Amniotic stem cell (primary cell): ENCODE measurements at places on chromosomes 16 and 17.

GRCh38 chr17:67063141-67063540 is 18.8 kb downstream of the CACNG1 start:
- DNase-seq: no peak

GRCh38 chr16:4182581-4183236 is 59.2 kb downstream of the SRL start:
- no peak for DNase-seq

GRCh38 chr17:9509236-9509816 is 66.3 kb downstream of the STX8 start:
- no peak for DNase-seq

DNA sequence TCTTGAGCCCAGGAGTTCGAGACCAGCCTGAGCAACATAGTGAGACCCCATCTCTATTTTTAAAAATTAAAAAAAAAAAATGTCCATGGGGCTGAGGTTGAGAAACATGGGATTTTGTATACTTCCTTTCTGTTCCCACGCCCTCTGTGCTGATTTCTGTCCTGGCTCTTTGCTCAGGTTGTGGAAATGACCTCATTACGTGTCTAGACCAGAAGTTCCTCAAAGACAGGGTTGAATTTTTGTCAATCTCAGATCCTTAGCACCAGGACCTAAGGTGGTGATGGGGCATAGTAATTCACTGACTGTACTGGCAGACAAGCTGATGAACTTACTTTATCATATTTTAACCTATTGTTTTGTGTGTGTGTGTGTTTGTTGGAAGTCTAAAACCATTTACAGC is 11.2 kb upstream of the HNF1B start:
- DNase-seq: no peak

DNA sequence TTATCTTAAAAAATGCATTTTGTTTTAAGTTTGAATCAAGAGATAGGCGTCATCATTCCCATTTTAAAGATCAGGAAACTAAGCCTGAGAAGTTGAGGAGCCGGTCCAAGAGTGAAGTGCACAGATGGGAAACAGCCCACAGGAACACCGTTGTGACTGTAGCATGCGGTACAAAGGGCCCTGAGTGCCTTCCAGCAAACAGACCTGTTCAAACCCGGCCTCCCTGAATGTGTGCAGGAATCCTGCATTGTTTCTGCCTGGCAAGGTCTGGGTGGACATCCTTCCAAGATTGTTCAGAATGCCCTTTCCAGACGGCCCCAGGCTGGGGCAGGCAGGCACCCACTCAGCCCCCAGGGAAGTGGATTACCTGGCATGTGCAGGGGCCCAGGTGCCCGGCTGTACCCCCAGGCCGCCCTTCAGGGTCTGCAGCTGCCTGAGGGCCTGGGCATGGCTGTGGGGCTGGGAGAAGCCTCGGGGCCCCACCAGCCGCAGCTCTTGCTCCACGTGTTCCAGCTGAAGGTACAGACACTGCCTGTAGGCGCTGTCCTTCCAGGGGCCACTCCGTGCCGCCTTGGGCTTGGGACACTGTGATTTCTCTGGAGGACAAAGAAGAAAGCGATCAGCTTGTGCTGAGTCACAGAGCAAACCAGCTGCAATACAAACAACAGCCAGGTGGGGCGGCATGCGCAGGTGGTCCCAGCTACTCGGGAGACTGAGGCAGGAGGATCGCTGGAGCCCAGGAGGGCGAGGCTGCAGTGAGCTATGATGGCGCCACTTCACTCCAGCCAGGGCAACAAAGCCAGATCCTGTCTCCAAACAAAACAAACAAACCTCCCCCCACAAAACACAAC is 45.0 kb upstream of the GCSH start:
- no peak for DNase-seq

GRCh38 chr16:53486230-53486629 is 16.8 kb downstream of the AKTIP start:
- no peak for DNase-seq

DNA sequence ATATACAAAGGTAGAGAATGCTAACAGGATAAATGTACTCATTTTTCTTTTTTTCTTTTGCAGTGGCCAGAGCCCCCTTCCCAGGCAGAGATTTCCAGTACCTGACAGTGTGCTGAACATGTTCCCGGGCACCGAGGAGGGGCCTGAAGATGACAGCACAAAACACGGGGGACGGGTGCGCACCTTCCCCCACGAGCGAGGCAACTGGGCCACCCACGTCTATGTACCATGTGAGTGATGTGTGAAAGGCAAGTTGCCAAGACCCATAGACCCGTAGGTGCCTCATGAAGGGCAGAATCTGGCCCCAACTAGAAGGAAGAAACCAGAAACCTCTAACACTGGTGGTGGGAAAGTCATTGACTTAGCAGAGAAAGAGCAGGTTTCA is 1.2 kb downstream of the USB1 start:
- DNase-seq: no peak

- no peak for DNase-seq
Observed at GRCh38 chr16:17205279-17206211, 265.2 kb downstream of the XYLT1 start.

GRCh38 chr17:44921122-44921882 is 6.0 kb upstream of the GFAP start:
- no peak for DNase-seq

DNA sequence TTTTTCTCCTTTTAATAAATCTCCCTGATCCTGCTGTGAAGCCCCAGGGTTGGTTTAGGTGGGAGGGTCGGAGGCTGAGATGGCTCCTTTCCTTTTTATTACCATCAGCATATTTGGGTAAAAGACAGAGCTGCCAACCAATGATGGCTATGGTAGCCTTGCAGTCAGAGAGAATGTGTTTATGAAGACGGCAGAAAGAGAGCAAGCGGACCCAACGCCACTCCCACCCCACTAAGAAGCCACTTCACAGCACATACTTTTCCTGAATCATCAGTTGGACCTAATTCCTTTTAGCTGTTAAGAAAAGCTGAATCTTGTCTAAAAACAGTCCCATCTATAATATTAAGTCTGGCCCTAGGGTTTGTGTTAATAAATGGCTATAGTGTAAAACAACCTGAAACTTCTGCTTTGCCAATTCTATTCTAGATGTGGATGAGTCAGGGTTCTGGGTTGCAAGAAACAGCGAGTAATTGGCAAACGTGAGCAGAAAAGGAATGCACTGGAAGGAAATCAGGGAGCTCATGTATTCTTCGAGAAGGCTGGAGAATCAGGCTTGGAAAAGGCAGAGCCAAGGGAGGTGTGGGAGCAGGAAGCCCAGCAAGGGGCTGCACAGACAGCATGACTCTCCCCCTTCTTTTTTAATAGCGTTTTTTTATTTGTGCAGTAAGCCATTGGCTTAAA is 34.0 kb upstream of the PRKCA start:
- peak; percentile 38 for DNase-seq

DNA sequence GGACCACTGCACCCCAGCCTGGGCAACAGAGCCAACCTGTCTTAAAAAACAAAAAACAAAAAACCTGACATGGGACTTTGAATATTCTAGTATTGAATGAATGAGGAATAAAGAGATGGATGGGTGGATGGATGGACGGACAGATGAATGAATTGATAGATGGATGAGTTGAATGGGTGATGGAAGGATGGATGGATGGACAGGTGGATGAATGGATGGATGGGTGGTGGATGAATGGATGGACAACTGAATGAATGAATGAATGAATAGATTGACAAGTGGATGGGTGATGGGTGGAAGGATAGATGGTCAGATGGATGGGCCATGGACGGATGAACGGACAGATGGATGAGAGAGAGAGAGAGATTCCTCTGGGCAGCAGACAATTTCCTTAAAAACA is 22.8 kb upstream of the CEP20 start:
- DNase-seq: no peak

DNA sequence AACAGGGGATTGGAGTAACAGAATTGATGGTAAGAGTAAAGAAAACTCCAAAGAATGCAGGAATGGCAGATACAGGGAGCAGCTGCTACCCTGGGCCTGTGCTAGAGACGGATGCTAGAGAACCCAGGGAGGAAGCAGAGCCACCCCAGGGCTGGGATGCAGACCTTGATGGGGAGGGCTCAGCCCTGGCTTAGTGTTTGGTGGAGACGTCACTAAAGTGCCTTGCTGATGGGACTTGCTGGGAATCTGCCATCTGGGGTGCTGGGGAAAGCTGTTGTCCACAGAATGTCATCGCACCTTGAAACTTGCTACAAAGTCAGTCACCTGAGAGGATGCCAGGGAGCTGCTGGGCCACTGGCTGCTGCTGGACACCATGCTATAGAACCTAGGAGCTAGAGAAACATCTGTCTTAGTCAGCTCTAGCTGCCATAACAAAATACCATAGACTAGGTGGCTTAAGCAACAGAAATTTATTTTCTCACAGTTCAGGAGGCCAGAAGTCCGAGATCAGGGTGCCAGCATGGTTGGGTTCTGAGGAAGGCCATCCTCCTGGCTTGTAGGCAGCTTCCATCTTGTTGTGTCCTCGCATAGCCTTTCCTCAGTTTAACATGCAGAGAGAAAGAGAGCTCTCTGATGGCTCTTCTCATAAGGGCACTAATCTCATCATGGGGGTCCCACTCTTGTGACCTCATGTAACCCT is 15.3 kb downstream of the MT1X start:
- no peak for DNase-seq

DNA sequence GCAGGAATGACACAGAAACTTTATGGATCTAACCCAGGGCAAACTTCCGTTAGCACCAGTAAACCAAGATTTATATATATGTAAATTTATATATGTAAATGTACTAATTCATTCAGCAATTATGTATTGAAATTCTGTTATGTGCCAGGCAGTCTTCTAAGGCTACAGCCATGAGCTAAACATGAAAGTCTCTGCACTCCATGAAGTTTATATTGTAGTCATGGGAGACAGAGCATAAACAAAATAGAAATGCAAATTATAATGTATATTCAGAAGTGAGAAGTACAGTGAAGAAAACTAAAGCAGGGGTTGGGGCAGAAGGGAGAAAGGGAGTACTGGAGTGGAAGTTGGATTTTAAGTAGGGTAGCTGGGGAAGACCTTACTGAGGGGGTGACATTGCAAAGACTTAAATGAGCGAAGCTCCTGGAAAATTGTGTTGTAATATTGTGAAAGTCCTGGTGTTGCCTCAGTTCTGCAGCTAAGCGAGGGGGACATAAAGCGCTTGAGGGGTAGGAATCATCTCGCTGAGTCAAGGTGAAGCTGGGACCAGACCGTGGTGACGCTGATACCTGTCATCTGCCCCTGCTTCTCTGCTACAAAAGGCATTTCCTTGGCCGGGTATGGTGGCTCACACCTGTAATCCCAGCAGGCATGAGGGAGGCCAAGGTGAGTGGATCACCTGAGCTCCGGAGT is 64.8 kb downstream of the YPEL2 start:
- DNase-seq: no peak

GRCh38 chr17:50137042-50137441 is 7.1 kb upstream of the SAMD14 start:
- no peak for DNase-seq

GRCh38 chr16:72939247-72939646 is 108.7 kb downstream of the ZFHX3 start:
- DNase-seq: no peak

DNA sequence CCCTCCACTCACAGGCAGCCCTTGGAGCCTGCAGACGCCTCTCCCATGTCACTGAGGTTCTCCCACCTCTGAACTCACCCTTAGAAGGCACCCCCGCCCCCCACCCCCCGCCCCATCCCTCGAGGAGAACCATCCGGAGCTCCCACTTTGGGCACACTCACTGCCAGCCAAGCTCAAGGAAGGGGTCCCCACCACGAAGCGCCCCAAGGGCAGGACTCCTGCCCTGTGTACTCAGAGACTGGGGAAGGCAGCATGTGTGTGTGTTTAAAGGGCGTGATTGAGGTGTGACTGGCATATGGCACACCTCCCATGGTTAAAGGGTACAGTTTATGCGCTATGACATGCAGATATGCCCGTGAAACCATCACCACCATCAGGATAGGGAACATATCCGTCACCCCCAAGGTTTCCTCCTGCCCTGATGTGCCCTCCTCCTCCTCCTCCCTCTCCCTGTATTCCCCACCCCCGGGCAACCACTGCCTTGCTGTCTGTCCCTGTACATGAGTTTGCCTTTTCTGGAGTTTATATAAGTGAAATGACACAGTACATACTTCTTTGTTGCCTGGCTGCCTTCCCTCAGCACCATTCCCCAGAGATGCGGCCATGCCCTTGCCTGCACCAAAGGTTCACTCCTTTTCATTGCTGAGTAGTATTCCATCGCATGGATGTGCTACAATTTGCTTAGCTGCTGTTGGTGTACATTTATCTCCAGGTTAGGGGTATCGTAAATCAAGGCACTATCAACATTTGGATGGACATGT is 14.0 kb upstream of the RBFOX3 start:
- DNase-seq: no peak
